ENCODE measurements at places on chromosomes 1 and 21. TPM values are rescaled to one million over a fixed set of nuclear protein-coding genes. Genes with fewer than 3 reads are reported as not detected.

Gene MX2
- total RNA-seq = 5.0 TPM

GRCh38 chr1:35557118-35557610 is at the start of gene KIAA0319L:
Gene KIAA0319L (minus strand): TSS chr1:35557403. CDS start chr1:35554491, 2,912 bp downstream.
- DNase-seq = peak; percentile 96

- no peak for DNase-seq
These were observed 17.5 kb downstream of the MTARC1 start for GRCh38 chr1:220804202-220804586.

Gene ETV3L
- total RNA-seq = not detected

Gene OR10Z1
- not detected for total RNA-seq

DNA sequence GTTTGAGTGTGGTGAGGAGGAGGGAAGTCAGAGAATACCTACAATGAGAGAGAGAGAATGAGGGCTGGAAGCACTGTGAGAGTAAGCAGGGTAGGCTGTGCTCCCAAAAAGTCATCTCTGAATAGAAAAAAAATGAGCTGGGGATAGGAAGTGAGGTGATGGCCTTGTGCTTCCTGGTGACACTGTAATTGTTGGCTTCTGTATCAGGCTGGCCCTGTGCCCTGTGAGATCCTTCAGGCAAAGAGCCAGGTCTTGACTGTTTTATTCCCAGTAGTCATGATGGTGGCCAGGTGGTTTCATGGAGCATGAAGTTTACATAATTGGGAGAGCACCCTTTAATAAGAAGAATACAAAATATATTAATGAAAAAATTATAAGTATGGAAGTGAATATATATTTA is 20.4 kb upstream of the SPATA6 start:
- DNase-seq = no peak

Gene FCGR3A
- total RNA-seq = 14.7 TPM

Gene MX1
- total RNA-seq = 11.0 TPM

- no peak for DNase-seq
These were observed 311.9 kb downstream of the COL11A1 start for GRCh38 chr1:102796429-102796828.

All from cardiac septum (tissue), 1 donor.